ENCODE measurements at places on chromosomes 13 and 19. TPM values are rescaled to one million over a fixed set of nuclear protein-coding genes. Genes with fewer than 3 reads are reported as not detected.

The TRPC4 gene
- polyA plus RNA-seq: 0.14 TPM

The PTH2 gene
- polyA plus RNA-seq: not detected

The ZNF83 gene
- polyA plus RNA-seq: 189 TPM

- no peak for DNase-seq
Measured at GRCh38 chr13:41641961-41642360, 184.6 kb downstream of the RGCC start.

DNA sequence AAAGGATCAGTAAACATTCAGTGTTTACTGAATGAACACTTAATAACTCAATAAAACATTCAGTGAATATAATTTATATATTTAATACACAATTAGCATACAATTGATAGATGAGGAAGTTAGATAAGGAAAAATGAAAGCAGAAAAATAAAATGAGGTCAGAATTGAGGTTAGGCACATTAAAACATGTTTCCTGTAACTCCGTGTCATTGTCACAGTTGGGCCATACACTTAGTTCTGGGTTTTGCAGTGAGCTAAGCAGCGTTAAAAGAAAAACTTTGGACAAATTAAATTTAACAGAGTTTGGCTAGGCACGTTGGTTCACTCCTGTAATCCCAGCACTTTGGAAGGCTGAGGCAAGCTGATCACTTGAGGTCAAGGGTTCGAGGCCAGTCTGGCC, 71.4 kb downstream of the MIPEP start:
- DNase-seq: no peak

- no peak for DNase-seq
Measured at GRCh38 chr13:35086667-35087066, 144.6 kb downstream of the NBEA start.

DNA sequence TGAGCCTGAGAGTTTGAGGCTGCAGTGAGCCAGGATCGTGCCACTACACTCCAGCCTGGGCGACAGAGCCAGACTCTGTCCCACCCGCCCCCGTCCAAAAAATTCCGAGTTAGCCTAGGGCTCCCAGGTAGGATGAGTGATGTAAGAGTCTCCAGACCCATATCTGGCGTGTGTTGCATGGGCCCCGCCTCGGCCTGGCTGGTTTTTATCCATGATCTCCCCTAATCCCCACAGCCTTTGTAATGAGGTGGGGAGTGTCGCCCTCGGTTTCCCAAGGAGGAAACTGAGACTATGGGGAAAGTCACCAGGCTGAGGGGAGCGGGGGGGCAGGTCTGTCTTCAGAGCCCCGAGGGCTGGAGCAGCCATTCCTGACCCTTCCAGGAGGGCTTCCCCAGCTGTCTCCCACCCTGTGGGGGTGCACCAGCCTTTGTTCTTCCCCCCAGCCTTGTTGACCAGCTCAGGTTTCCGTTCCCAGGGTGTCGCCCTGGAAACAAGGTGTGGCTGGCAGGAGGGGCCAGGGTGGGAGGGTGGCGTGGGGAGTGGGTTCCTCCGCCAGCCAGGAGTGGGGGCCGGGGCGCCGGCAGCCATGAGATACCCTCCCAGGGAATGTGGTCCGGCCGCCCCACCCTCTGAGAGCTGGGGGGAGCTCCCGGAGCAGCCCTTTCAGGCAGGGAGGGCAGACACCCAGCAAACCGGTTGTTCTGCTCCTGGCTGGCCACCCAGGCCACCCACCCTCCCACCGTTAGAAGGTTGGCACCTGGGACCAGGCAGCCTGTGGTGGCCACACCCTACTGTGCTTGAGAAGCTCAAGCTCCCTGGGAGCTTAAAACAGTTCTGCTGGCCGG, 11.5 kb downstream of the MYH14 start:
- DNase-seq: peak; percentile 76

DNA sequence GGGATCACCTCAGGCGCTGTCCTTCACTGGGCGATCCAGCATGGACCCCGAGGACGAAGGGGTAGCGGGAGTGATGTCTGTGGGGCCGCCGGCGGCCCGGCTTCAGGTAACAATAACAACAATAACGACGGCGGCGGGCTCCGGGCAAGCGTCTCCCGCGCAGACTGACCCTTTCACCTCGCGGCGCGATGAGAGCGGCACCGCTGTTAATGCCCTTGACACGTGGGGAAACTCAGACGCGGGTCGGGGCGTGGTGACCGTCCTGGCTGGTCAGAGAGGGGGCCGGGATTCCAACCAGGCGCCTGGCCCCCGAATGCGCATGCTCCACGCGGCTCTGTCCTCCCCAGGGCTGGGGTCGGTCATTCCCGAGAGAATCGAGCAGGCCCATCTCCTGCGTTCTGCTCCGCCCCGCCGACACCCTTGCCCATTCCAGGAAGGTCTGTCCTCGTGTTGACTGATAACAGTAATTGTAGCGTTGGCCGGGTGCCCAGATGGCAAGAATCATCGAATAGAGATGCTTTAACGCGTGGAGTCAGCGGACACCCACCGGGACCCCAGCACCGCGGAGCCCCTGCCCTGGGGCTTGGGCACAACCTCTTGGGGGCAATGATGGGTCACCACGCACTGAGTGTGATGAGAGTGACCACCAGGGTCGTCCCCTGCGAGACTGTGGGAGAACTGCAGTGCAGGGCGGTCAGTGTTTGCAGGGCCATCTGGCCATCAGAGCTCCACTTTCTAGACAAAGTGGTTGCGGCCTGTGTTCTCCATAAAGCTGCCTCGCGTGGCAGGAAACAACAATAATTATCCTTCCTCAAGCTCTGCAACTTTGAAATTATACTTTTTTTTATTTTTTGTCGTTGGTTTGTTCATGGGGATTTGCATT, 528 bp downstream of the ZNF8 start:
- peak; percentile 64 for DNase-seq
